A549 treated with CpdA at 1 μM for 4 hours (cell line): ENCODE measurements at places on chromosomes 7 and 10. TPM values are rescaled to one million over a fixed set of nuclear protein-coding genes. Genes with fewer than 3 reads are reported as not detected.

Gene WNT8B
- total RNA-seq: 0.03 to 0.07 TPM in 2 of 5 replicates, not detected in the others

Gene CWF19L1
- 20.0 to 25.6 TPM (median 22.7 TPM) in 5 replicates for total RNA-seq

Gene ADAP1
- total RNA-seq: 4.3 to 5.8 TPM (median 4.7 TPM) in 5 replicates

Gene IFRD1
- total RNA-seq: 27.9 to 37.3 TPM (median 30.2 TPM) in 5 replicates

Gene ASB15
- not detected in 5 replicates for total RNA-seq

Gene CTTNBP2
- total RNA-seq: 0.16 to 0.58 TPM (median 0.39 TPM) in 5 replicates

Gene PON1
- total RNA-seq: 0.14 to 0.59 TPM (median 0.45 TPM) in 5 replicates

Gene HIP1
- 14.9 to 18.6 TPM (median 17.6 TPM) in 5 replicates for total RNA-seq
